ENCODE measurements at places on chromosomes 13 and 19.
A peak's percentile ranks its signal among the peaks of the same experiment; 100 is the strongest.

GRCh38 chr19:29381353-29382203, 144.2 kb upstream of the VSTM2B start:
- peak; percentile 22 for DNase-seq

- no peak for DNase-seq
Measured at GRCh38 chr19:39171479-39172465, 25.0 kb upstream of the NCCRP1 start.

- no peak for DNase-seq
Measured at GRCh38 chr13:111338841-111339240, 18.4 kb downstream of the TEX29 start.

GRCh38 chr13:37488726-37489125, 109.8 kb downstream of the POSTN start:
- no peak for DNase-seq

DNA sequence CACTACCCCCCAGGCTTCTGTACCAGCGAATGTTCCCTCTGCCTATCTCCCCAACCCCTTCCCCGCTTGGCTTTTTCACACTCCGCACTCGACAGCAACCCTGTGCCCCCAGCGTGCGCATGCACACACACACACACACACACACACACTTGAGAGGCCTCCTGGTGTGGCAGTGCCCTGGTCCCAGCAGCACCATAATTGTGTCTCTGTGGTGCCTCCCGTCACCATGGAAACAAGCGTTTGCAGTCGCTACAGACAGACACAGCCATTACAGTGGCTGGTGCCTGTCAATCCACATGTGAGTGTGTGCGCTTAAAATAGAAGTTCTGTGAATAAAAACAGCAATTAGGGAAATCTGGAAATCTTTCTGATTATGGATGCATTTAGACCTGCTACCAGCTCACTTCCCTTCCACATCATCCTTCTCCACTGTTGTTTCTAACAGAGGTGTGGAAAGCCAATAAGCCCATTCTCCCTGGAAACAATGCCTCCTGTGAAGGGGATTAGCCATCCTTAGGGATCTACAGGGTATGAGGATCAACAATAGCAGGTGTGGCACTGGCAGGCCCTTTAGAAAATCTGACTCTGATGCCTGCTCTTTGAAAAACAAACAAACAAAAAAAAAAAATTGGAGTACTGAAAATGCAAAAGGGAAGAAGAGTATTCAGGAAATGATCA, 146.3 kb downstream of the DCLK1 start:
- no peak for DNase-seq

GRCh38 chr13:34577051-34577450, 365.0 kb upstream of the NBEA start:
- no peak for DNase-seq

DNA sequence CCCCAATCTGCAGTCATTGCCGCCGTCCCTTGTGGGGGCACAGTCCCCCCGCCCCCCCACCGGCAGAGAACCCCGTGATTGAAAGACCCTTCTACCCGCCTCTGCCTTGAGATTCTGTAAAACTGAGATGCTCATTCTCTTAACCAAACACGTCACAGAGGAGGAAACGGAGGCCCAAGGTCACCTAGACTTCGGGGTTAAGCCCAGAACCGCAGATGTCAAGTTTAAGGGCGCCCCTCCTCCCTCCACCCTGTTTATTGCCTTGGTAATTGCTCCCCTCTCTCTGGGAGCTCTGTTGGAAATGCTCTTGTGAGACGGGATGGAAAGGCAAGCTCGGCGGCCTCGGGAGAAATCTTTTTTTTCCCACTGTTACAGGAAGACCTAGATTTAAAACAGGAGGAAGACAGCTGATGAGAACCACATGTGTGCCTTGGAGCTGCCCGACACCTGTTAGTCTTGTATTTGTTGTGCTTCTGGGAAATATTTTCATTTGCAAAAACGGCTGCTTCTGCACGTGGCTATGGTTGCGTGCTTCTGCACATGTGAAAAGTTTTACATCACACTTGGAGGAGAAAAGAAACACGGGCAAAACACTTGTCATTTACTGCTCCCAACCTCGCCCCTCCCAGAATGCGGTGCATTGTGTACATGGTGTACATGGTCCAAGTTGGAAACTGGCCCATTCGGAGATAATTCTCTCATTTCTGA, 1.1 kb upstream of the MED26 start:
- DNase-seq, result peak; percentile 81

GRCh38 chr19:33780251-33780650, 16.4 kb upstream of the KCTD15 start:
- DNase-seq, result no peak

- DNase-seq, result no peak
Measured at GRCh38 chr13:73063166-73063565, 4.4 kb downstream of the KLF5 start.

DNA sequence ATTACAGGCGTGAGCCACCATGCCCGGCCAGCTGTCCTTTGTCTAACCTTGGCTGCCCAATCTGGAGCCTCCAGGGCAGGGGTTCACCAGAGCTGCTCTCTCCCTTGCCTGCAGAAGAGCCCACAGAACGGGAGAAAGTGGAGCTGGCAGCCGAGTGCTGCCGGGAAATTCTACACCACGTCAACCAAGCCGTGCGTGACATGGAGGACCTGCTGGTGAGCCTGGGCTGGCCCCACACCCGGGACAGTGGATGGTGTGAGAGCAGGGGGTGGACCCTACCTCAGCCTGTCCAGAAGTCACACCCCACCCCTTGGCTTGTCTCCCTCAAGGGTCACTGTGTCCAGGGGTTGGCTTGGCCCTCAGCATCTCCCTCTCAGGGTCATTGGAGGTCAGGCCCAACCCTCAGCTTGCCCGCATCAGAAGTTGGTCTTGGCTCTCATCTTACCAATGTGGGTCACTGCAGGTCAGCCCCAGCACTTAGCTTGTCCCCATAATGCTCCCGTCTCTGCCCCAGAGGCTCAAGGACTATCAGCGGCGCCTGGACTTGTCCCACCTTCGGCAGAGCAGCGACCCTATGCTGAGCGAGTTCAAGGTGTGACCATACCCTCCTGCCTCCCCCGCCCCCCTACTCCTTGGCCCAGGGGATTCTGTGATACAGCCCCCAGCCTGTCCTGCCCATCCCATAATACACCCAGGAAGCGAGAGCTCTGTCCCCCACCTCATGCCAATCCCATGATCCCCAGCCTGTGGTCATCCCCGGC, 20.4 kb downstream of the ARHGEF1 start:
- no peak for DNase-seq

GRCh38 chr13:47459512-47459911, 541.6 kb downstream of the SUCLA2 start:
- no peak for DNase-seq

DNA sequence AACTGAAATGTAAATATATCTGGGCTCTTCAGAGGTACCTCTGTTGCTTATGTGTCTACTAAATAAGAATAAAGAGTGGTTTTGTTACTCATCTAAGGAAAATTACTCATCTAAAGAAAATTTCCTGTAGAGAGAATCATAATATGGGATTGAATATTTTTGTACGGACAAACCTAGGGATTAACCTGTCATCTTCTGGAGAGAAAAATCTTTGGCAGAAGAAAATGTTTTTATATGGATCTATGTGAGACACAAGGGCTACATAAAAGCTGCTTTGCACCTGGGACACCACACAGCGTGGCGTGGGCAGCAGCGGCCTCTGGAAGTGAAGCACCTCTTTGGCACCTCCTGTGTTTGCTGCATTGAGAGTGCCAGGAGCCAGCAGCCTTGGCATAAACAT, 242.9 kb upstream of the DACH1 start:
- no peak for DNase-seq

- DNase-seq, result no peak
Measured at GRCh38 chr13:24237356-24237755, 72.0 kb upstream of the C1QTNF9 start.

GRCh38 chr13:105251293-105251692, 1284.2 kb downstream of the EFNB2 start:
- no peak for DNase-seq

GRCh38 chr13:61485128-61485765, 69.6 kb upstream of the PCDH20 start:
- no peak for DNase-seq

DNA sequence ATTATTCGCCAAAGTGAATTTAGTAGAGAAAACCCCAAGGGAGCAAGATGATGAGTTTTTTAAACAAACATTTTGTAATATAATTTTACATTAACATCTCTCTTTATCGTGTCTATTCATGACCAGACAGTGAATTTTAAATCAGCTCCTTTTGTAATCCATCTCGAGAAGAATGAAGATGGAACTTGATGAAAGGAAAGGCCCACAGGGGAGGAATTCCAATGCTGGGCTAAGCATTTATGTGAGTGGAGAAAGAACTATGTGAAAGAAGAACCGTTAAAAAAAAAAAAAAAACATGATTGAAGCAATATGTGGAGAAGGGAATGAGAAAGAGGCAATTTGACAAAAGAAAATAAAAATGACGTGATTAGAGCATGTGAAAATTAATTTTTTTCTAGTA, 170.6 kb downstream of the KCTD12 start:
- DNase-seq, result no peak

- DNase-seq, result no peak
Measured at GRCh38 chr19:2049741-2050348, 1.2 kb downstream of the MKNK2 start.

- DNase-seq, result no peak
Measured at GRCh38 chr19:45074744-45075300, 1.5 kb downstream of the ZNF296 start.

DNA sequence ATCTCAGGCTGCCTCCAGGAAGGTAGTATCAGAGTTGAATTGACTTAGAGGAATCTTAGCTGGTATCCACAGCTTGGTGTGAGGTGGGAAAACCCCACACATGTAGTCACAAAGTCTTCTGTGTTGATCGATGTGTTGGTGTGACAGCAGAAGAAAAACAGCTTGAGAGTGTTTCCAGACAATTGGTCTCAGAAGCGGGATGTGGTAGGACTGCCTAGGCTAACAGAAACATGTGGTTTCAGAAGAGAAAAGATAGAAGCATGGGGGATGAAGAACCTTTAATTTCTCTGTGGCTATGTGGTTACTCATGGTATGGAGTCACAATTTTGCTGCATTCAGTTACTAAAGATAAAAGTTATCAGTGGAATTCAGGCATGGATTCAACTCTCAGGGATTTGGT, 134.7 kb upstream of the SLITRK5 start:
- DNase-seq, result no peak

DNA sequence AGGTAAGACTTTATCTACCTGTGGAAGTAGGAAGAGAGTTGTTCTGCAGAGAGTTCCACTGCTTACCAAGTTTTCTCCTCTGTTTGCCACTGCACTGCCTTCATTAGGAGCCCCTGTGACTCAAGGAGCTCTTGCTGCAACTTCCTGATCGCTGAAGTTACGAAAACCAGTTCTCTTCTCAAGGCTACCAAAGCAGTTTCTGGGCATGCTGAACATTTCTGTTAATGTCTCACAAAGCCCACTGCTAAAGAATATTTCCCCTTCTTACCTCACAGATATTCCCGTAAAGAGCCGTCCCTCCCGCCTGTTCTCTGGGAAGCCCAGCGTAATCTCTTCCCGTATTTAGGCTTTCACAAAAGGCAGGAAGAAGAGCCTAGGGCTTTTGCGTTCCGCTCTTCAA, 82.6 kb upstream of the OXGR1 start:
- no peak for DNase-seq

- DNase-seq, result peak; percentile 17
Measured at GRCh38 chr13:31094331-31095015, 67.2 kb downstream of the HSPH1 start.

Measured in left forelimb (tissue), 1 donor.